ENCODE measurements at places on chromosomes 1 and 21.
A peak's percentile ranks its signal among the peaks of the same experiment; 100 is the strongest.

- no peak for DNase-seq
These were observed at the start of gene GPR137B for GRCh38 chr1:236142253-236143103. GPR137B (plus strand) TSS chr1:236142539; CDS start chr1:236142623, 84 bp downstream.

GRCh38 chr1:11581445-11581991, 72.7 kb downstream of the FBXO2 start:
- no peak for DNase-seq

- no peak for DNase-seq
These were observed 13.9 kb downstream of the AKR7A3 start for GRCh38 chr1:19274636-19275035.

DNA sequence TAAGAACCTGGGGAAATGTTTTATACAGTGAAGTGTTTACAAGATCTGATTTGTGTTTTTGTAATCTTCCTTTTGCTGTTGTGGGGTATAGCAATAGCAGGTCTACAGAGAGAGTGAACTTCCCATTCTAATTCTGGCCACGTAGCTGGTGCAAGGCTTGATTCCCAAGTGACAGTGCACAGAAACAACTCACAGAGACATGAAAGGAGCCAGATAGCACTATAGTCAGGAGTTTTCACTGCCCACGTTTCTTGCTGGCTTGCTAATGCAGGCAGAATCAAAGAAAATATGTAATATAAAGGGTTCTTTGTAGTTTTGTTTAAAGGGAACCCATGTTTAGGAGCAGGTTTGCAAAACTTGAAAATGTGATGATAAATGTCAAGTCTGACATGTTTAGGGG, 170.9 kb upstream of the IVNS1ABP start:
- no peak for DNase-seq

DNA sequence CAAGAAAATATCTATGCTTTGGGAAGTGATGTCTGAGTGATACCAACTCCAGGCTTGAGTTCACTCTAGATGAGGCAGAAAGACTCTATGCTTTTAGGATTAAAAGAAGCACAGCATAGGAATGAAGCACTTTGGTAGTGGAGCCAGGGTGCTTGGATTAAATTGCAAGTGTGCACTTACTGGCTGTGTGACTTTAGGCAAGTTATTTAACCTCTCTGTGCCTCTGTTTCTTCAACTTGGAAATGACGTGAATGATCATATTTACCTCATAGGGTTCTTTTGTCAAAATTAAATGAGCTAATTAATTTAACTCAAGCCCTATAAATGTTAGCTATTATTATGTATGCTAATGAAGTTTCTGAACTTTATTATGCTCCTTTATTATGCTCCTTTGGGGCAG, 446.1 kb downstream of the TTLL7 start:
- DNase-seq, result no peak

GRCh38 chr1:115877511-115877910, 36.6 kb upstream of the NHLH2 start:
- no peak for DNase-seq

GRCh38 chr1:240611619-240612480, at the start of gene GREM2:
GREM2 (minus strand) TSS chr1:240612155; CDS start chr1:240493475, 118,680 bp downstream.
- peak; percentile 93 for DNase-seq

DNA sequence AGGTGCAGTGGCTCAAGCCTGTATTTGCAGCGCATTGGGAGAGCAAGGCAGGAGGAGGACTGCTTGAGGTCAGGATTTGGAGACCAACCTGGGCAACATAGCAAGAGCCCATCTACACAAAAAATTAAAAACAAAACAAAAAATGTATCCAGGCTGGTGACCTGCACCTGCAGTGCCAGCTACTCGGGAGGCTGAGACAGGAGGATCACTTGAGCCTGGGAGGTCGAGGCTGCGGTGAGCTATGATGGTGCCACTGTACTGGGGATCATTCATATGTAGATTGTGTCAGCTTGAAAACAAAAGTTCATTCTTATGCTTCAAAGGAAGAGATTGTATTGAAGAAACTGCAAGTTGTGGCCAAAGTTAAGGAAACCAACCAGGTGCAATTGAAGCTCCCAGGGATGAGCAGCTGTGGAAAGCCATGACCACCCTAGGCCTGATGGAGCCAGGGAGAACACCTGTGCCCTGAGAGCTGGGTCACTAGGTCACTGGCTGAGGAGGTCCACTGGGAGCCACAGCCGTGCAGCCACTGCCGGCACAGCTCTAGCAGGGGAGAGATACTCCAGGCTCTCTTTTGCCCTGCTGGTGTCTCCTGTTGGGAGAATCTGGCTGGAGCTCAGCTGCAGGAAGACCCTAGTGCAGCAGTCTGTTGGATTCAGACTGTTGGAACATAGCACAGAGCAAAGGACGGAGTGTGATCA, 13.3 kb upstream of the BRWD1 start:
- DNase-seq, result no peak
